ENCODE measurements at places on chromosomes 16 and 17.

DNA sequence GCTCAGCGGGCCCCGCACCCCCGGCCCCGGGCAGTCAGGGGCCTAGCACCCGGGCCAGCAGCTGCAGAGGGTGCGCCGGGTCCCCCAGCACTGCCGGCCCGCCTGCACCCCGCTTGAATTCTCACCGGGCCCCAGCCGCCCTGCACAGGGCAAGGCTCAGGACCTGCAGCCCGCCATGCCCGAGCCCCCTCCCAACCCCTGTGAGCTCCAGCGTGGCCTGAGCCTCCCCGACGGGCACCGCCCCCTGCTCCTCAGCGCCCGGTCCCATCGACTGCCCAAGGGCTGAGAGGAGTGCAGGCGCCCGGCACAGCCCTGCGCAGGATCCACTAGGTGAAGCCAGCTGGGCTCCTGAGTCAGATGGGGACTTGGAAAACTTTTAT is 1.7 kb upstream of the BRCA1 start:
- DNase-seq = no peak

- no peak for DNase-seq
Observed at GRCh38 chr16:4320571-4321137, 4.8 kb downstream of the GLIS2 start.

DNA sequence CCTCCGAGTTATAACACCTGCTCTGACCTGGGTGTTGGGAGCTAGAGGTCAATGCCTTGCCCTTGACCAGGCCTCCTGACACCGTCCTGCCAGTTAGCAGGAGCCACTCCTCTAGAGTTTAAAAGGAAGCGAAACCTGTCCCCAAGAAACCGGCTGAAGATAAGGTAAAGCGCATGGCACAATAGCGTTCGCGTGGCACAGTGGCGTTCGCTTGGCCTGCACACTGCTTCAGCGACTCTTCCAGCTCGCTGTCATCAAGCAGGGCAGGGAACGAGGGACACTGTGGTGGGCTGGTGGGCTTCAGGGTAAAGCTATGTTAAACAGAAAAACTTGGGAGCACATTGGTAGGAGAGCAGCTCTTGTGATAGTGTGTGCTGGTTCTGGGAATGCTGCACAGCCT is 28.2 kb upstream of the ETV4 start:
- DNase-seq = no peak

- peak; percentile 27 for DNase-seq
Observed at GRCh38 chr16:77675464-77676324, 46.6 kb upstream of the NUDT7 start.

- DNase-seq = no peak
Observed at GRCh38 chr16:74094962-74095361, 201.7 kb upstream of the PSMD7 start.

DNA sequence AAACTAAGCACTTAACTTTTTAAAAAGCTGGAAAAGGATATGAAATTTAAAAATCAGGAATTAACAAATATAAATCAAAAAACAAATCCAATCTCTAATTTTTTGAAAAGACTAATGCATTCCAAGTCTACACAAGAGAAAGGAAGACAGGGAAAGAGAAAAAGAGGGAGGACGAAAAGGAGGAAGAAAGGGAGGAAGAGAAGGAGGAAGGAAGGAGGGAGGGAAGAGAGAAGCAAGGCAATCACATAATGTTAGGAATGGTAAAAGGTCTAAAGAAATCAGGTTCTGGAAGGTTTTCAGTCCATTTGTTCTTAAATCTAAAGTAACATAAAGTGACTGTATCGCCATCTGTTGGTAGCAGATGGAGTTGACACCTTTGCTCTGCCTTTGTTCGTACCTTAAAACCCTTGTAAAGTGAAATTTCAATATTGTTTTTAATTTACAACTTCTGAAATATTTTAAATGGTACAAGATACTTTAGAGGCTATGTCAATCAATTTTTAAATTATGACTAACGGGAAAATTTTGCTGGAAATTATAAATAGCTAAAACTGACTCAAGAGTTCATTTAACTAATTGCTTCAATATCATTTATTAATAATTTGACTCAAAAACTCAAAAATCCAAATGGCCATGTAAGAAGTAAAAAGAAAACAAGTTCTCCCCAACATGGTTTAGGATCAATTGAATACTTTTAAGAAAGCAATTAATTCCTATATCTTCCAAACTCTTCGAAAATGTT is 20.4 kb upstream of the CDYL2 start:
- no peak for DNase-seq

GRCh38 chr16:13756411-13757140 is 163.4 kb upstream of the ERCC4 start:
- DNase-seq = no peak

- DNase-seq = no peak
Observed at GRCh38 chr17:50935221-50935995, 69.3 kb upstream of the TOB1 start.

GRCh38 chr16:53769787-53770186 is 65.8 kb downstream of the FTO start:
- DNase-seq = no peak

DNA sequence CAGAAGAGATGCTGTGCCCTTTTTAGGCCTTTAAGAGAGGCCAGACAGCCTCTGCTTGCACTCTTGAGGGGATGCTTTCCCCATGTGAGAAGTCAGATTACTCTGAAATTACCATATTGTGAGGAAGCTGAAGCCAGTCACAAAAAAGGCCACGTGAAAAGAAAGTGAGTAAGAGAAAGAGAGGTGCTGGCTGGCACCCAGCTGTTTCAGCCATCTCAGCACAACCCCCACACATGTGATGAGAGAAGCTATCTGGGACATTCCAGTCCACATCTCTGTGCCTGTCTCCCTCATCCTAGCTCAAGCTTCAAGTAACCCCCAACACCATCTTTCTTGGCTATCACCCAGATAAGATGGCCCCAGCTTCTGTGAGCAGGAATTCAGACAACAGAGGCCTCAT is 131.4 kb downstream of the HS3ST2 start:
- DNase-seq = no peak

DNA sequence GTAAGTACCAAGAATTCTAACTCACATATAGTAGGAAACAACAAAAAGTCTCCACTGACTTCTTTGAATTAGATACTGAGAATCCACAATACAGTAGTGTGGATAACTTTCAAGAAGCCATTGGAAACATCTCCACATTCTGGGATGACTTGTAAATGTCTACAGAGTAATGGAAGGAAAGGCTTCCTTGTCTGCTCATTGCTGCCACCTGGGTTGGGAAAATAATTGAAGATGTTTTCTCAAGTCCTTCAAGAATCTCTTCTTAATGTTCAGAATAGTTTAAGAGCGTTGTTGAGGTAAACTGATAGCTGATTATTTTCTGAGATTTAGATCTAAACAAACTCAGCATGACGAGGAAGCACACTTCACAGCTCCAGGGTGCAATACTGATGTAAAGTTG is 14.0 kb downstream of the CPSF4L start:
- DNase-seq = no peak

GRCh38 chr16:9159839-9160550 is 68.6 kb downstream of the HAPSTR1 start:
- peak; percentile 25 for DNase-seq

GRCh38 chr16:22022151-22022550 is 14.2 kb downstream of the MOSMO start:
- no peak for DNase-seq

GRCh38 chr17:80316431-80316830 is 55.8 kb downstream of the RNF213 start:
- DNase-seq = no peak

GRCh38 chr16:57239107-57239506 is 6.0 kb upstream of the ARL2BP start:
- no peak for DNase-seq

DNA sequence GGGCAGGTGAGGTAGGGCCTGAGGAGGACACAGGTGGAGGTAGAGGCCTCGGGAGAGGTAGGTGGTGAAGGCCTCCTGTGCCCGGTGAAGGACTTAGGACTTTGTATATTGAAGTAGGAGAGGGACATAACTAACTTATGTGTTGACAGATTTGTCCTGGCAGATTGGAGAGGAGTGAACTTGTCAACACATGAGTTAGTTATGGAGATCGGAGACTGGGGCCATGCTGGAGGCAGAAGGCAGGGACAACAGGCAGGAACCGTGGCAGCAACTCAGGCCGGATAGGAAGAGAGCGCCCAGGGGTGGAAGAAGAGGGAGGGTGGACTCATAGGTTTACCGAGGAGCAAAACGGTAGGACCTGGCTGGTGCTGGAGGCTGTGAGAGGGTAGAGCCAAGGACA is 18.4 kb downstream of the GLP2R start:
- no peak for DNase-seq

DNA sequence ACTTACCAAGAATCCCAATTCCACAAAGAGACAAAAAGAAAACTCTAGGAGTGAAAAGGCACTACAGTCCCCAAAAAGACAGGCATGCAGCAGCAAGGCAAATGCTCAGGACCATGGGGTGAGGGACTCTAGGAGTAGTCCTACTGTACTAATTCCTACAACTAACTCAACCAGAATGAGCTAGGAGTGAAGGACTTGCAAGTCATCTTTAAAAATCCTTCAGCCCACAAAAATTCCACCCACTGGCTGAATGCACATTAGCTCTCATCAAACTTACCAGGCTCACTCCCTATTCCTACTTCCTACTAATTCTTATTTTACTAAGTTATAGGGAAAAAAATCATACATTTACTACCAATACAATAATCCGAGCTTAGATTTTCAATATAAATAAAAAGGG is 141.7 kb upstream of the C17orf78 start:
- no peak for DNase-seq

GRCh38 chr17:67324330-67324729 is 42.0 kb downstream of the PSMD12 start:
- no peak for DNase-seq

GRCh38 chr17:3020381-3020780 is 43.0 kb downstream of the OR1D5 start:
- DNase-seq = no peak

- DNase-seq = no peak
Observed at GRCh38 chr16:2507665-2508064, 6.1 kb upstream of the ATP6V0C start.

DNA sequence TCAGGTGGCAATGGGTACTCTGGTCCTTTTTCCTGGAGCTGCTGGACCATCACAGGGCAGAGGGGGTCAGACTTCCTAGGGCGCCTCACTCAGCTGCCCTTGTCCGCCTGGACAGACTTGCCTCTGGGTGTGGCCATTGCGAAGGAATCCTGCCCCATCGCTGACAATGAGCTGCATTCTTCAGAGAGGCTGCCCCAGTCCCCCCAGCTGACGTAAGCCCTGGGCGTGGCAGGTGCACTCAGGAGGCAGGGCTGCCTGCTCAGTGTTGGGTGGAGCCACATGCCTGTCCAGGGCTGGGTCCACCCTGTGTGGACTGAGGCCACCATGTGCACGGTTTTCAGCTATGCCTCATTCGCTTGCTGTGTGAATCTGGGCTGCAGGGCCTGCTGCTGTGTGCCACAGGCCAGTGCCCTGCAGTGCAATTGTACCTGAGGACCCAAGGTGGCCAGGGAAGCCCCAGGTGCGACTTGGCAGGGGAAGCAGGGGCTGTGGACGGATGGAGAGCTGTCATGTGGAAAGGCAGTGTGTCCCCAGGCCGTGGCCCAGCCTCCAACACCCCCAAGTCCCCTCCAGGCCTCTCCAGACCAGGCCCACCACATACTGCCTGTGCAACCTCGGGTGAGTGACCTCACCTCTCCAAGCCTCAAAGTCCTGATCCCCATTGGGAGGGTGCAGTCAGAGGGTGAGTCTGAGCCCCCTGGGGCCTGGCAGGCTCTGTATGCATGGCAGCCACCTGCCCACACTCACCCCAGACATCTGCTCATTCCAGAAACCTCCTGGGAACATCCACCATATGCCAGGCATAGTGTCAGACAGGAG is 14.0 kb upstream of the MPRIP start:
- DNase-seq = no peak

DNA sequence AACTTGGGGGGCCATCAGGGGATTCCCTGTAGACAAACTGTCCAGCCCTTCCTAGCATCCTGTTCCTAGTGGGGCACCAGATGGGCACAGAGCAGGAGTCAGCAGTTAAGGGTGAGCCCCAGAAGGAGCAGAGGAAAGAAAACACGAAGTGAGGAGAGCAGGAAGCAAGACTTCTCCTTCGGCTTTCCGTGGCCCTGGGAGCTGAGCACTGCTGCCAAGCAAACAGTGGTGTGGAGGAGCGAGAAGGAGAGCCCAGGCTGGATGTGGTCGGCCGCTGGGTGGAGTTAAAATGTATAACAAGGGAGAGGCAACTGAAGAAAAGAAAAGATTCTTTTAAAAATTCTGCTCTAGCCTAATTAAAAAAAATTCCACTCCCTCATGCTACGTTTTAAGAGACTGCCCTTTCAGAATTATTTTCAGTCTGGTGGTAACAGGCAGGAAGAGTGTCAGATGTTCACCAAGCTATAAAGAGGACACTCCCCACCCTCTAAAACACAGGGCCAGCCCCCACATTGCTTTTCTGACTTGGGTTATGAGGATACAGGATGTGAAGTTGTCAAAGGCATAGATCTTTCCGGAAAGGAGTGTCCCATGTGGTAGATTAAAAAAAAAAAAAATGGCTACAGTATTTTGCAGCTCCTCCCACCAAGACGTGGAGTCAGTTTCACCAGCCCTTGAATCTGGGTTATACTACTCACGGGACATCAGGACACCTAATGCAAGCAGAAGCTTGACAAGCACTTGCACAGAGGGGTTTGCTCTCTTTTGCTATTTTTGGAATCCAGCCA is 74.9 kb upstream of the ZFHX3 start:
- no peak for DNase-seq

DNA sequence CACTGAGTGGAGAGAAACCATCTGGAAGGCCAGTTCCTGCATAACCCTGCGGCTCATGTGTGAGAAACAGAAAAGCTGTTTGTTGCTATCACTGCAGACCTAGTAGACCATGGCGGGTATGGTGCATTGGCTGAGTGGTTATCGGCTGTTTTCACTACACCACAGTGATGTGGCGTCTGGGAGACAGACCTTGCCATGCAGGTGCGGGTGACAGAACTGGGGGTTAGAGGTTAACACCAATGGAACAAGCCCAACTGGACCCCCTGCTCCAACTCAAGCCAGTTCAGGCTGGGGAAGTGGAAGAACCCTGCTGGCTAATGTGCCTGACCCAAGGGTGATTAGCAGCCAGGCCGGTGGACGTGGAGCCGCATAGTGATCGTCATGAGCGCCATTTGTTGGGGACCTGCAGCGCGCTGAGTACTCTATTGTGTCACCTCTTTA is 91.9 kb downstream of the IRF8 start:
- no peak for DNase-seq

- peak; percentile 53 for DNase-seq
Observed at GRCh38 chr17:65122836-65123756, 14.1 kb upstream of the RGS9 start.

DNA sequence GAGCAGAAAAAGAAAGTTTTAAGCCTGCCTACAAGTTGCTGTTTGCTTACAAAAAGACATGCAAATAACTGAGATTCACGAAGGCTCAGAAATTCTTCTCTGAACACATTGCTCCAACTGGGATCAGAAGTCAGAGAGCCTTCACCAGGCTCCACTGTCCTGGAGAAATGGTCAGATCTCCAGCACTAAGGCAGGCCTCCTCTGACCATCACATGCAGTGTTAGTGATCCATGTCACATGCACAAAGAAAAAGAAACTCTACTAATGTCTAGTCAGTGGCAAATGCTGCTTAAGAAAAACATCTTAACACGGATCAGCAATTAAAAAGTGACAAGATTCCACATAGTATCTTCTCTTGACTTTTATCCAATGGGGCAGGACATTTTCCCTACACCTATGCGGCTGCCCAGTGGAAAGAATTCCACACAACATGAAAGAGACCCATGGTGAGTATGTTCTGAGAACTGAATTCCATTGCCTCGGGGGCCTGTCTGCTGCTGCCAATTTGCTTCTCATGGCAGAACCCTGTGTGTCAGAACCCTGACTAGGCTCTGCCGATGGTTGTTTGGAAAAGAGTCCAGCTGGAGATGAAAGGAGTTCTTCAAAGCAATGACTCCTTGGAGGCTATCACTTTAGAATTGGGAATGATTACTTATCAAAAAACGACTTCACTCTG is 96.6 kb downstream of the HIC1 start:
- DNase-seq = no peak

Data from stimulated activated CD4-positive, alpha-beta T cell treated with anti-CD3 and anti-CD28 coated beads, Interleukin-1b, Interleukin-23, amount 100 ng/mL, for 24 hours (primary cell).